ENCODE measurements at places on chromosomes 3 and 15.

DNA sequence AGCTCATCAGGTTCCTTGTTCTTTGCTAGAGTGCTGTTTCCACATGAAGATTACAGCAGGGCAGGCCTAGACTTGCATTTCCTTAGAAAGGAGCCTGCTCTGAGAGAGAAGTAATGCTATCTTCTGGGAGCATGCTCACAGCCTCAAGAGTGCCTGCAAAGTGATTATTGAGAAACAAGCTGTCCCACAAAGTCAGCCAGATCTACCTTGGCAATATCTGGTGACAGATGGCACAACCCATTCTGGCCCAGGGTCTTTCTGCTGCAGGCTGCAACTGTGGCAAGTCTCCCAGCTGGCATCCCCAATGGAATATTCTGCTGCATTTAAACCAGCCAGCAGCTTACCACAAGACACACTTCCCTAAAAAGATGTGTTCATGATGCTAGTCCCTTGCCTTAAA is 29.3 kb downstream of the MTMR10 start:
- peak; percentile 65 for DNase-seq

- no peak for DNase-seq
These were observed 49.9 kb upstream of the DPPA4 start for GRCh38 chr3:109387201-109387600.

DNA sequence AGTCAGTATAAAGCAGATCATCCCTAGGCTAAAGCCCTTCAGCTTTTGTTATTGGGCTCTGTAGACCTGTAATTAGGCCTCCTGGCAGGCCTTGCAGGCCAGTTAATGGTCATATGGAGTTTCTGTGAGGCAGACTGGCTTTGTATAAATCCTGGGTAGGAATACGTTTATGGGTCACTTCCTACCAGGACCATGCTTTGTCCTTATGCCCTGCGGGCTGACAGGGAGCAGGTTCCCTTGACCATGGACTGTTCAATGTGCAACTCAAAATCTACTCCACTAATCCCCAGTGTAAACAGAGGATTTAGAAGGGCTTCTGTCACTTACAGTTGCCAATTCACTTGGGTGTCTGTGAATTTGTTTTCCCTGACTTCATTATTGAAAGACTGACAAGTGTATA is 202.7 kb upstream of the MLF1 start:
- no peak for DNase-seq

- DNase-seq, result no peak
These were observed 362.3 kb upstream of the GOLIM4 start for GRCh38 chr3:168457954-168458539.

Measured in myocyte (in vitro differentiated cells).